ENCODE measurements at places on chromosomes 7 and 10.

DNA sequence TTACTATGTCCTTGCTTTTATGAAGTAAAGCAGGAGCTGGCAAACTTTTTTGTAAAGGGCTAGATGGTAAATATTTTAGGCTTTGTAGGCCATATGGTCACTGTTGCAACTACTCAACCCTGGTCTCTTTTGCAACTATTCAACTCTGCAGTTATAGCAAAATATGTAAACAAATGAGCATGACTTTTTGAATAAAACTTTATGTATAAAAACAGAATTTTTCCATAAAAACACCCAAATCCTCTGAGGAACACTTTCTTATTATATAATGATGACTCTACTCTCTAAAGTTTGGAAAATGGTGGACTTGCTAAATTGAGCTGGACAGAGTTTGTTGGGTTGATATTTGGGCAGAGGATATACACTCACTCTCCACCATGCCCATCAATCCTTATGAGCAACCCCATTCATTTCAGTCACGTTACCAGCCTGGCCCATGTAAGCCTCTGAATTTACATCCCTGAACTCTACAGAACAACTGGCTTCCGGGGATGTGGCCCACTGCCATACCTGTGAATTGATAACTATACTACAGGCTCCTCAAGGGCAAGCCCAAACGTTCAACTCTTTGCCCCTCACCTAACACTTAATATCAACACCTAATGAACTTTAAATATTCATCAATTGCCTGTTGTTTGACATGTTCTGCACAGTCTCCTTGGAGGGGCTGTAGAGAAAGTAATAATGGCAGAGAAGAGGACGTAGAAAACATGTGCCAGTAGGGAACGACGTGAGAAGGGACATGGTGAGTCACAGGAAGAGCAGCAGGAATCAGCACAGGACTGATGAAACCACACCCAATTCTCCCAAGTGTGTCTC, 37.6 kb downstream of the SGMS1 start:
- no peak for DNase-seq

DNA sequence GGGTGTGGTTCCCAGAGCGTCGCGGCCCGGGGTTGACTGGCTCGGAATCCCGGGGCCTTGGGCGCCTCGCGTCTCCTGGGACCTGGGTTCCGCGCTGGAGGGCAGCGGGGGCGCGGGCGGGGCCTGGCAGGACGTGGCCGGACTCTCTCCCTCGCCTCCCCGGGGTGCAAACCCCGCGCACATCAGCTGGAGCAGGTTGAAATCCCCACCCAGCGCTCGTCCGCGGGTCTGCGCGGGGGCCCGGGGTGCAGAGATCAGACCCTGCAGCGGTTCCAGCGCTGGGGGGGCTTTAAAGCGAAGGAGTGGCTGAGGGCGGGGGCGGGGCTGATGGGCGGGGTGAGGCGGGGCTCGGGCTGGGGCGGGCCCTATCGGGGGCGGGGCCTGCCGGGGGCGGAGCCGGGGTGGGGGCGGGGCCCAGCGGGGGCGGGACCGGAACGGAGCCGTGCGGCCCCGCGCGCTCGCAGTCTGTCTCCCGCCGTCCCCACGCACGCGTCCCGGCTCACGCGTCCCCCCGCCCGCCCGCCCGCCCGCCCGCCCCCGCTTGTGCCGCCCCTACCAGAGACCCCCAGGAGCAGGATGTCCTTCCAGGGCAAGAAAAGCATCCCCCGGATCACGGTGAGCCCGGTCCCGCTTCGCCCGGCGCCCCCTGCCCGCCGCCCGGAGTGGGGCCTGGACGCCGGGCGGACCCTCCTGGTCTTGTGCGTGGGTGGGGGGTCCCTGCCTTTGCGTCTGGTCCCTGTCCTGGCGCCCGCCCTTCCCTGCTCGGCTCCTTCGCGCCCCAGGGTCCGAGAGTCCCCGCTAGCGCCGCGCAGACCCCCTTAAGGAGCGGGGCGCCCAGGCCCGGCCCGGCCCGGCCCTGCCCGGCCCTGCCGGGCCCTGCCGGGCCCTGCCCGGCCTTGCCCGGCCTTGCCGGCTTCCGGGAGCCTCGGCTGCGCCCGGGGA, at the start of gene DPYSL4:
DPYSL4 (plus strand) TSS at position 461 of the 942 bp plus-strand sequence; CDS start at position 577, 116 bp downstream.
- DNase-seq, result no peak

DNA sequence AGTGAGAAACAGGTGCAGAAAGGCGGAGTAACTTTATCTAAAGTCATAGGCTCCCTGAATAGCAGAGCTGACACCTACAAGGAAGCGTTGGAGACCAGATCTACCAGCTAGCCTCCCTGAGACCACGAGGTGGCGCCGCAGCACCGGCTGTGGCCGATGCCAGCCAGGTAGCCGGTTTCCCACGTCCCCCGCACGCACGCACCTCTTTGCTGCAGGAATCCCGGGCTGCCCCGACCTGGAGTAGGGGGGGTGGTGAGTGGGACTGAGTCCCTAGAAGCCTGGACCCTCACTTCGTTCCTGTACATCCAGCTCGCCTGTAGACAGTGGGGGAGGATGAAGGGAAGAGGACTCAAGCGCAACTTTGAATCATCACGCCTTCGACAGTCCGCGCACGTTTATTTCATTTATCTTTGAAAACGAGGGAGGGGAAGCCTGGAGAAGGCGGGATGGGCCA, 3.7 kb downstream of the ELOVL3 start:
- DNase-seq, result no peak

- no peak for DNase-seq
Observed at GRCh38 chr7:98930464-98930863, 52.1 kb downstream of the TRRAP start.

GRCh38 chr10:67022099-67022498, 96.3 kb downstream of the LRRTM3 start:
- DNase-seq, result no peak

GRCh38 chr7:22718200-22718711, 8.7 kb upstream of the IL6 start:
- DNase-seq, result no peak

DNA sequence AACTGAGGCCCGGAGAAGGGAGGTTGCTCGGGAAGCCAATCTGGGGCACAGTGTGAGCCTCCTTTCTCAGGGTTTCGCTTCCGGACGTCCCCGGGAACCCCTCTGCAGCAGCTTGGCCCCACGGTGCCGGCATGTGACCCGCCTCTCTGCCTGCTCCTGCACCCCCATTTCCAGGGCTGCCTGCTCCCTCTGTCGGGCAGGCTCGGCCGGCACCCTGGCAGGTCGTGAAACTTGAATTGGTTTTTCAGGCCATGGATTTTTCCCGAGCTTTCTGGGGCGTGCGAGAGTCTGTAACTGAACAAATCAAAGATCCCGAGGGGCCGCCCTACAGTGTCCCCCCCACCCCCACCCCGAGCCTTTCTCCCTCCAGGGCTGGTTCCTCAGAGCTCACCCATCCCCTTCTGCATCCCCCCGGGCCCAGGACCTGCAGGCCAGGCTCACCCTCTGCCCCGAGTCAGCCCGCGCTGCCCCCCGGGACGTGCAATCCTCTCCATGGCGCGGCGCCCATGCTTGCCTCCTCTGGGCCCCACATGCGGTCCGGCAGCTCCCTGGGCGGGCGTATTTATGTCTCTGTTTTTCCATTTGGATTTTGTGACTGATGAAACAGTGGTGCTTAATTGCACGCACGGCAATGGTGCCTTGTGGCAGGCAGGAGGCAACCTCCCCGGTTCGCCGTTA, 58.1 kb downstream of the UNCX start:
- DNase-seq, result no peak

- no peak for DNase-seq
Observed at GRCh38 chr7:156360835-156361234, 279.7 kb upstream of the RNF32 start.

GRCh38 chr7:157318015-157318706, 18.6 kb upstream of the DNAJB6 start:
- no peak for DNase-seq

- DNase-seq, result no peak
Observed at GRCh38 chr7:97272237-97272975, 154.9 kb downstream of the SDHAF3 start.

DNA sequence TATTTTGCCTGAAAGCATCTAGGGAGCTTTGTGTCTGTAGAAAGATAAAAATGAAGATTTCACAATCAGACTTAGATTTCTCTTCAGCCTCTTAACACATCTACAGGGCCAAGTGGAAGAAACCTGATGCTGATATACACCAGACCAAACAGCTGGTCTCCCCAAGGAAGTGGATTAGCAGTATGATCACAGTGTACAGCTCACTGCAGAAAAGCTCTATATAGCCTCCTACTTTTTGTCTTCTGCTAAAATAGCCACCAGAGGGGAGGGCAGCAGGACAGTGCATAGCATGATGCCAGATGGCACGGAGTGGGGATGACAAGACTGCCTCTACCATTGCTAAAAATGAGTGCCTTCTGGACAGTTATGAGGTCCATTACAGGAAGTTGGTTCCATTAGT, 16.0 kb downstream of the FAM13C start:
- DNase-seq, result no peak

DNA sequence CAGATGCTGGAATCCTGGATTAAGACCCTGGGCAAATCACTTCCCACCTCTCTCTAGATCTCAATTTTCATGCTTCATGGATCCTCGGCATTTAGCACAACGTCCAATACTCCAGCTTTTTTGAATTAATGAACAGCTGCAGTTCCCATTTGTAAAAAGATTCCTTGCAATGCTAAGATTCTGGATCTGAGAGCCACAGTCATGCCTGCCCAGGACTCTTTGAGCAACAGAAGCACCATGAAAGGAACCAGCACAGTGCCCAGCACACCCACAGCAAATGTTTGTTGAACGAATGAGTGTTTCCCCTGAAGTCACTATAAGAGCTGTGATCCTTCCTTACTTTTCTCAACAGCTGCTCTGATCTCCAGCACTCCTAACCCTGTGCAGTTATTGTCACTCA, 20.8 kb upstream of the DDIT4 start:
- no peak for DNase-seq

GRCh38 chr7:44045226-44046014, 918 bp downstream of the DBNL start:
- DNase-seq, result no peak

- no peak for DNase-seq
Observed at GRCh38 chr7:46811529-46811928, 770.4 kb downstream of the TNS3 start.
